ENCODE measurements at places on chromosomes 5 and 9.
A peak's percentile ranks its signal among the peaks of the same experiment; 100 is the strongest.

DNA sequence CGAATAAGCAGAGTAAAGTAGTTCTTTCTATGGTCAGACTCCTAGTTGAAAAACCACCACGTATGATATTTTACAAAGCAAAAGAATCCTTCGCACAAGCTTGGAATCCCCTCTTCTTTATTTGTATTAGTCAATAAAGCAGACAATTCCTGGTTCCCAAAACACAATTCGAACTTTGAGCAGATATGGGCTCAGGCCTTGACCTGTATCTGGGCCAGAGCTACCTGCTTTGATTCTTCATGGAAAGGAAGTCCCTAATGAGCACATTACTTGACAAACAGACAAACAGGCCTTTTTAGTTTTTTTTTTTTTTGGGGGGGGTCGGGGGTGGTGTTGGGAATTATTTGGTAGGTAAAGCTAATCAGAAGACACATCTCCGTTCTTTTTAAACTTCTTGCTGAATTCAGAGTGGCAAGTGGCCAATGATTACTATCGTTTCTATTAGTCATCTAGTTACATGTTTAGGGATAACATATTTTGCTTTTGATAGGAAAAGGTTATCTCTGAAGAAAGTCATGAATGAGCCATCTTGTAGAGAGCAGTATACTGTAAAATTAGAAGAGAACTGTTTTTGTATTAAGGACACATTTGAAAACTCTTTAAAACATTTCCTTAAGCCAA is 116.6 kb upstream of the HMHB1 start:
- no peak for DNase-seq

DNA sequence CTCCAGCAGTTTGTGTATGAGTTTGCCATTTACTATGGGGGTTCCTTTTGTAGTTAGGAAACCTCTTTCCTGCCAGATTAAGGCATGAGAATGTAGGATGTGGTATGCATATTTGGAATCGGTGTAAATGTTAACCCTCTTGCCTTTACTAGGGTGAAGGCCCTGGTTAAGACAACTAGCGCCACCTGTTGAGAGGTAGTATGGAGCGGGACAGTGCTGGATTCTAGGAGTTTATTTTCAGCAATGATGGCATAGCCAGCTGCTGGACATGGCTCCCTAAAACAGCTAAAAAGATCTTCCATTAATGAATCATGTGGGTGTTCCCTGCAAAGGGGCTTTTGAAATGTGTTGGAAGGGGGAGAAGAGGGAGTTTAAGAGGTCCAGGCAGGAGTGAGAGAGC is 30.7 kb upstream of the GPX3 start:
- no peak for DNase-seq

- DNase-seq, result no peak
These were observed 106.6 kb downstream of the PLCXD3 start for GRCh38 chr5:41403846-41404245.

DNA sequence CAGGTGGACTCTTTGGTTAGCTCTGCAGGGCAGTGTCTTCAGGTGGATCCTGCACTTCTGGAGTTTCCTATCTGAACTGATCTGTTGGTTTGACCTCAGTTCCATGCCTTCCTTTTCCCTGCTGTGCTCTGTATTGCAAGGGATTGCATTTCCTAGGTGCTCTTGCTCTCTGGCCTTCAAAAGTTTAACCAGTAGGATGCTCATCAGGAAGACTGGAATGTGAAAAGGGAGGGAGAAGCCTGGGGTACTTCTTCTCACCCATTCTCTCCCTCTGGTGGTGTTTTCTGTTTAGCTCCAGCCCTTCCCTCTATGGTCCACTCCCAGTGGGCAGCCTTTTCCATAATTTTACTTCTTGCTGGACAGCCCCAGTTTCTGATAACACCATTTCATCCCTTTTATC is 78.5 kb downstream of the ZNF618 start:
- no peak for DNase-seq

- DNase-seq, result peak; percentile 87
These were observed 4.1 kb upstream of the RGMB start for GRCh38 chr5:98769210-98769958.

DNA sequence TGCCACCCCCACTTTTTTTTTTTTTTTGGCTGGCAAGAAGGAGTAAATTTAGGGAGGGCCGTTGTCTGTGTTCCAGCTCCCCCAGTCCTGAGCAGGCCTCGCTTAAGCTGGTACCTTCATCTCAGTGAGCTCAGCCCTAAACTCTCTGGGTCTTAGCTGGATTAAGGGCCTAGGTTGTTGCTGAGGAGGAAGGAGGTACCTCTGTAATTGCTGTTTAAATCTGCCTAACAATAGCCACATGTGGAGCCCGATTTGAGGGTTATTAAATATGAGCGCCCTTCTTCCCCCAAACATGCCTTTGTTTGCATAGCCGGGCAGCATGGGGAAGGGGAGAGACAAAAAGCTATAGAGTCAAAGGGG is 179.0 kb upstream of the PITX1 start:
- no peak for DNase-seq

- DNase-seq, result no peak
These were observed 262.8 kb downstream of the NR3C1 start for GRCh38 chr5:143140492-143141203.

- peak; percentile 87 for DNase-seq
These were observed 152.7 kb downstream of the SLIT3 start for GRCh38 chr5:169148138-169148740.

- no peak for DNase-seq
These were observed 9.1 kb downstream of the FAXDC2 start for GRCh38 chr5:154841273-154841661.

- DNase-seq, result peak; percentile 60
These were observed 308.1 kb downstream of the LRRC70 start for GRCh38 chr5:62886603-62887315.

- no peak for DNase-seq
These were observed 265.8 kb upstream of the IRX4 start for GRCh38 chr5:2148312-2149194.
